ENCODE measurements at places on chromosomes 2 and 18.

DNA sequence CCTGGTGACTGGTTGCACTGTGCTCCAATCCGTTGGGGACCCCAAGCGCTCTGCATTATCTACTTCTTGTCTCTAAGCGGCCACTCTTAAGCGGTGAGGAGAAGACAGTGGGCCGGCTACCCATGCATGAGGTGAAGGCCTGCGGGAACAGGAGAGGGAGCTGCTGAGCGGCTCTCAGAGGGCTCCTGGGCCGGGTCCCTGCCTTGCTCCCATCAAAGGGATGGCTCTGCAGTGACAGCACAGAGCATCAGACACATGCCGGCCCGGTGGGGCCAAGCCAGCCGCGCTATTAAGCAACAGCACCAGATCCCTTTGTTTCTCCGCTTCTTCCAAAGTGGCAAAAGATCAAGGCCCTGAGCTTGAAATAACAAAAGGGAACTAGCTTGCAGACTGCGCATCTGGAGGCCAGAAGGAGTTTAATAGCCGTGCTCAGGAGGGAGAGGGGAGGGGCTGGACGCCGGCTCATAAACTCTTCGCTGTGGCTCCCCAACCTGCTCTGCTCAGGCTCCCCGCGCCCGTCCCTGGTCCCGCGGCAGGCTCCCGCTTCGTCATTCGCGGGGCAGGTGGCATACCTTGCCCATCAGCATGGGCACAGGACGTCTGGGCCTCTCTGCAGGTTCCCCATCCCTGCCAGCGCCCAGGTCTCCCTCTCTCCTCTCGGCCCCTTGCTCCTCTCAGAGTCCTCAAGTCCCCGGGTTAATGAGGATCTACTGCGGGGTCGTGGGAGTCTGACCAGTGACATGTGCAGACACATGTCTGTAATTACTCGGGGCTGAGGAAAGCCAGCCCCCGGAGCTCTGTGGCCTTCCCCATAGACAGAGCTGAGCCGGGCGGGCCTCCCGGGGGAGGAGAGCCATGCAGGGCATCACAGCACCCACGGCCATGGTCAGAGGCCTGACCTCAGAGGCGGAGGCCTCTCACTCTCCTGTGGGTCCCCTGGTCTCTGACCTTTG is 96.7 kb downstream of the ASB1 start:
- no peak for DNase-seq

DNA sequence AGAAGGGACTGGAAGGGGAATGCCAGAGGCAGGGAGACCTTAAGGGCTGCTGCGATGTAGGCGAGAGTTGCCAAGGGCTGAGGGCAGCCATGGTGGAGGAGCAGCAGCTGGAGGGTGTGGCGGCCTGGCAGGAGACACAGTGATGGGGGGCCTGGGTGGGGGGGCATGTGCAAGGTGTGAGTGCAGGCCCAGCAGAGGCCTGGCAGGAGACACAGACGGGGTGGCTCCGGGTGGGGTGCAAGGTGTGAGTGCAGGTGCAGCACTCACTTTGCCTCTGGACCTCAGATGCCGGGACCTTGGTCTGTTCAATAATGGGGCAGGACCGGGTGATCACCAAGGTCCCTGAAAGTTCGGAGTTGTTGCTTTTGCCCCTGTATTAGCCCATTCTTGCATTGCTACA is 76.2 kb upstream of the ODC1 start:
- DNase-seq, result no peak

- DNase-seq, result no peak
These were observed 122.6 kb upstream of the SPRED2 start for GRCh38 chr2:65554765-65555591.

- DNase-seq, result no peak
These were observed 342.2 kb downstream of the ADCYAP1 start for GRCh38 chr18:1246827-1247226.

DNA sequence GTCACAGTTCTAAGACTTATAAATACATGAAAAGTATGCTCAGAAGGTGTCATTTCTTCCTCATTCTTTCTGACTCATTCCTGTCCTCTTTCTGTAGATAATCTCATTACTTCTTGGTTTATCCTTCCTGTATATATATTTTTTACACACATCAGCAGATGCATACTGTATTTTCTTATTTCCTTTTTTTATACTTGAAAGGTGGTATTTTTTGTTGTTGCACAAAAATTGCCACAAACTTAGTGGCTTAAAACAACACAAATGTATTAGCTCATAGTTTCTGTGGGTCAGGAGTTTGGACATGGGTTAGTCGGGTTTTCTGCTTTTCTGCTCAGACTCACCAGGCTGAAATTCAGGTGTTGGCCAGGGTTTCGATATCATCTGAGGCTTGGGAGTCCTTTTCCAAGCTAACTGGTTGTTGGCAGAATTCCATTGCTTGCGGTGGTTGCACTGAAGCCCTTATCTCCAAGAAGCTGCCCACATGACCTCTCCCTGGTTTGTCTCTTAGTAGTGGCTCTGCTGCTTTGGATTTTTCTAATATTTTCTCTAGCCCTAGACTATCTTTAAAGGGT is 162.6 kb downstream of the FMNL2 start:
- no peak for DNase-seq

DNA sequence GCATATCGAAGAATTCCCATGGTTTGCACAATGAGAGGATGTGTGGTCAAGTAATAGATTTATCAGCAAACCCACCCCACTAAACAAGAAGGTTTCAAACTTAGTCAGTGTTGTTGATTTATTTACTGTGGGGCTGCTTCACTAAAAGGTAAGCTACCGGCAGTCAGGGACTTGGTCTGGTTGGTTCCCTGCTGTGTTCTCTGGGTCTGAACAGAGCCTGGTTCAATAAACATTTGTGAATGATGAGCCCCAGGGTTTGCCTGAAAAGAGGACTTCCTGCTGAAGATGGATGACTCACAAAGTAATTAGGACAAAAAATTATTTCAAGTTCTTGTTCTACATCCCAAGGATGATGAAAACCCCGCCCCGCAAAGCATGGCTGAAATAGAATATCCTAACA is 108.3 kb downstream of the SPP2 start:
- no peak for DNase-seq

GRCh38 chr2:110791435-110791834 is 59.1 kb downstream of the ACOXL start:
- DNase-seq, result no peak

DNA sequence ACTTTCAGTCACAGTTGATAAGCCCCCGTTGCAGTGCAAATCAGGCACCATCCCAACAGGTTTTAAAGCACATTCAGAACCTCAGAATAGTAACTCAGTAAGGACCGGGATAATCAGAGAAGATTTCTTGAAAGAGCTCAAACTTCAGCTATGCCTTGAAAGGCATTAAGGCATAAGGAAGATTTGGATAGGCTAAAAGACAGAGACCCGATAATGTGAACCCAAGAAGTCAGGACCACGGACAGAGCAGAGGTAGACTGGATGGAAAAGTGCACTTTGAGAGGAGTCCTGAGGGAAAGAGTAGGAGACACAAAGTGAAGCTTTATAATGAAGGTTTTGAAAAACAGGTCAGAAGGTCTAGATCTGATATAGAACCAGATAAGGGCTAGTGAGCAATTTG is 36.9 kb upstream of the KLF7 start:
- no peak for DNase-seq

- DNase-seq, result no peak
These were observed 169.5 kb downstream of the MYCN start for GRCh38 chr2:16109821-16110310.

DNA sequence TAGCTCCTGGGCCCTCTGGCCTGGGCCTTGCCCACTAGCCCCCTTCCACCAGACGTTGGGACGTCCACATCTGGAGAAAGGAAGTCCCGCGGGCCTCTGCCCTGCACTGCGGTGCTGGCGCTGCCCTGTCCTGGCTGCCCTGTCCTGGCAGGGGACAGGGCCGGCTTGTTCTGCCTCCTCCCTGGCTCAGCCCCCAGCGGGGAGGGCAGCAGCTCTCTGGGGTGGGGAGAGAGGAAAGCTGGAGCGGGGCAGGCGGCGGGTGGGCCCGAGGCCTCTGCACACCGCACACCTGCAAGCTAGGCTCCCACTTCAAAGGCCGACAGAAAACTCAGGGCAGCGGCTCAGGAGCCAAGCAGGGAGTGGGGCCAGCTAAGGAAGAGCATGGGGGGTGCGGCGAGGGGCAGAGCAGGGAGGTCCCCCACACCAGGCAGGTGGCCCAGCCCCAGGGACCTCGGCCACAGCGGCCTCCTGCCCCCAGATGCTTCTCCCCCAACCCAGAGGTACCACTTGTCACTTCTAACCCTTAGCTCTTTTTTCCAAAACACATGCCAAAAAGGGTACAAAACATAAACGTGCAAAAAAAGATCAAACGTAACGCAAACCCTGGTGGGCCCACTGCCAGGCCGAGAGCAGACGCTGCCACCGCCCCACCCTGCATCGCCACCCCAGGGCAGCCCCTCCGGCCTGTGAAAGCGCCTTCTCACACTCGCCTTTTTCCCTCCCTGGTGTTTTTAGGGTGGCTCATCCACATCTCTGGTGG is 13.5 kb downstream of the SNED1 start:
- no peak for DNase-seq

GRCh38 chr18:2536493-2536892 is 34.8 kb downstream of the METTL4 start:
- DNase-seq, result no peak

DNA sequence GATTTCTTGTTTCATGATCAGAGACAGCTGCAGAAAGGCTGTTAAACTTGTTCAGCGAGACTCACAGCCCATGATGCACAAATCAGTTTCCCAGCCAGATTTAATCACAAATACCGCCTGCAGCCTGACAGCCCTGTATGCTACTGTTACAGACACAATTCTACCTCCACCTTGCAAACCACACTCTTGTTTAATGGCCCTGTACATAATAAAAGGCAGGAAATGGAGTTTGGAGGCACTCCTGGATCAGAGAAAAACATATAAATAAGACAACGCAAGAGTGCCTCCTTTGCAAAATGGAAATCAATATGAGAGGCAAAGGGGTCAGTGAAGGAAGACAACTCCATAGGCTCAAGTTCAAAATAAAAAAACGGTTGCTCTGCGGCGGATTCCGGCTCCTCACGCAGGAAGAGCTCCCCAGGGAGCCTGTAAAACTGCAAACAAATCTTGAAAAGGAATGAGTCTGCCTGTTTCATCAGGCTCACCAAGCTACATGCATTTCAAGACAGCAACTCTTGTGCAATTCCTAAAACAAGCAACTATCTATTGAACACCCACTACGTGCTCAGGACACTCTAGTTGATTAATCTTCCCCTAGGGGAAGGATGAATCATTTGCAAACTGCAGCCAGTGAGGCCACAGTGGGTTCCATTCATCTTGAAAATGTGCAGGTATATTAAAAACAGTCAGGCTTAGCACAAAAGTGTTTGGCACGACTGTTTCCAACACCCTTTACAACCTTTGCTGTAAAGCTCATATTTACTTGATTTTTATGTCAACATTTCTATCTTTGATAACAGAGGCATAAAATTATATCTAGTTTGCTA is 37.5 kb downstream of the TBC1D8 start:
- no peak for DNase-seq

DNA sequence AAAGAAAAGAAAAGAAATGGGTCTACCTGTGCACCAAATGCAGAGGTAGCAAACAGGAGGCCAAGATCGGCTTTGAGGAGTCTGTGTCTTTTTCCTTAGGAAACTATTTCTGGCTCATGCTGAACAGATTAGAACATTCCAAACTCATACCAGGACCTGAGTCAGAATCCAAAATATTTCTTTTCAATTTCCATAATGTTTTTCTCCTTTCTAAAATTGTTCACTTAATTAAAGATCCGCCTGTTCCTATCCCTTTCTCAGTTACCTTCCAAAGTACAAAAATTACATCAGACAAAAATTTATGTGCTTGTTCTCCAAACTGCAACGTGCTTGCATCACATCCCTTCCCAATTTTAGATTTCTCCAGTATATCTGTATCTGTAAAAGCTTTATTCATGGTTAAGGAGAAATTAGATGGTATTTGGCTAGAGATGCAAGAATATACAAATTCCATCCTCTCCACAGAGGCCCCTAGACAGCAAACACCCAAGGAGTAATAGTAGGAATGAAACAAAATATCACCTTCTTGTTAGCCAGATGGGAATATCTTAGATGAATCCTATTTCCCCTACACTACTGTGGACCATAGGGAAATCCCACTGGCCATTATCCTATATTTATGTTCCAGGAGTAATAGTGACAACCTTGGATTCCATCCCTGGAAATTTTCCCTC is 130.6 kb downstream of the LNPK start:
- DNase-seq, result no peak

- DNase-seq, result no peak
These were observed 20.9 kb upstream of the CLASP1 start for GRCh38 chr2:121670181-121670580.

DNA sequence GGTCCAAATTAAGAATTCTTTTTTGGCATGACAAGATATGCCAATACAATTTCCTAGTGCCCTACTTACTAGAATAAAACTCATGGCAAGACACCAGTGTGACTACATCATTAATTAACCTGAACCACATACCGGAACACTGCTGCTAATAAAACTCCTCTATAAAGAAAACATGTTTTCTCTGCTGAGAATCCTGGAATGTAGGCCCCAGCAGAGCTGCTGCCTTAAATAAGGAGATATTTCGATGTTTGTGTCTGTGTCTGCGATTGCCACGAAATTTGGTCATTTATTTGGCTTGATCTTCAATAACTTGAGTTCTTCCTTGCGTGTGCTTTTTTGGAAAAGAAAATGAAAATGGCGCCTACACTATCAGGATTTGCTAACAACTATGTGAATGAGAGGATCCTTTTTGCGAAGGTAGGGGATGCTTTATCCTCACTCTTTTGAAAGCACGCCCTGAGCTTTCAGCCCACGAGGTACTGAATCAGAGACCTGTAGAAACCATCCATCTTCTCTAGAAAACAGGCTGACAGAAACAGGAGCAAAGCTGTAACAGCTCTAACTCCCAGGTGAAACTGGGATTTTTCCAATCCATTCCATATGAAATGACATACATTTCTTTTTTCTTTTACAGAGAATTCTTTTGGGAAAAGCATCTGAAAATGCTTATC is 27.0 kb downstream of the KLF7 start:
- no peak for DNase-seq

DNA sequence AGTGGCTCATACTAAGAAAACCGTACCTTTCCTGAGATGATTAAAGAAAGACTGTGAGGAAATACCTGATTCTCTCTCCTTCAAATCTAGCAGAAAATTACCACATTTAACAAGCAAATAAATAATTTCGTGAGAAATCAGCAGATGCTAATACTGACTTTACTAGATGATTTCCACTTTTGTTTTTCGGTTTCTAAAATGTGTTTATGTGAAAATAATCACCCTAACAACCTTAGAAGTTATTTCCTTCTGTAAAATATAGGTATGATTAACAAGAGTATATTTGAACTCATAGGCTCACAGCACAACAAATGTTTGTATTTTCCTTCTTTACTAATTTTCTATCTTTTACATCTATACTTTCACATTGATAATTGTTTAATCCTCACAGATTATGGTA is 594.1 kb upstream of the FAM98A start:
- no peak for DNase-seq

DNA sequence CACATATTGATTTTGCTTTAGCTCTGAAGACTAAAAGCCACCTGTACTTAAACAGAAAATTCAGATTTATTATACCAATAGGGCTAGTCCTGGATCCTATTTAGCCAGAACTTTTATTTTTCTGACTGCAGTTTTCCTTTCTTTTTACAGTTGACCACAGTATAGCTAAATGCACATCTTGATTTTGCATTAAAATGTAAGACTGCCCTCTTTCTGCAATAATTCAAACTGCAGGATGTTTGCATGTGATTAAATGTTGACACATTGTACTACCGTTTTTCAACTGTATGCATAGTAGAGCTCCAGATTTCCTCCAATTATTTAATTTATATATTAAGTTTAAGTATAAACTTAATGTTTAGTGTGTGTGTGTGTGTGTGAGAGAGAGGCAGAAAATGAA is 1262.9 kb downstream of the SUCLG1 start:
- no peak for DNase-seq

- no peak for DNase-seq
These were observed 11.3 kb downstream of the CYTIP start for GRCh38 chr2:157432475-157433106.

Measured in CD4-positive, alpha-beta T cell treated with Interleukin-1 beta for 1 hour (primary cell).